ENCODE measurements at places on chromosomes 2 and 18. TPM values are rescaled to one million over a fixed set of nuclear protein-coding genes. Genes with fewer than 3 reads are reported as not detected.

Gene TLX2
- not detected for total RNA-seq

Gene GRHL1
- 0.43 TPM for total RNA-seq

Gene ASAP2
- total RNA-seq: 0.23 TPM

Gene BOLL
- total RNA-seq: not detected

Gene TUBB8B
- total RNA-seq: not detected

Data from T-cell (primary cell).